Muscle of back (tissue), 13 donors: ENCODE measurements at places on chromosomes 16 and 17. TPM values are rescaled to one million over a fixed set of nuclear protein-coding genes. Genes with fewer than 3 reads are reported as not detected.

CDC42EP4 gene
- polyA plus RNA-seq: 19.4 TPM

CACNG1 gene
- 190 TPM for polyA plus RNA-seq

KRT36 gene
- not detected for polyA plus RNA-seq

MYH10 gene
- polyA plus RNA-seq: 67.9 TPM

VPS35 gene
- polyA plus RNA-seq: 92.1 TPM

HSD11B2 gene
- 10.6 TPM for polyA plus RNA-seq

DOC2B gene
- 4.5 TPM for polyA plus RNA-seq
